ENCODE measurements at places on chromosomes 6 and 20.

DNA sequence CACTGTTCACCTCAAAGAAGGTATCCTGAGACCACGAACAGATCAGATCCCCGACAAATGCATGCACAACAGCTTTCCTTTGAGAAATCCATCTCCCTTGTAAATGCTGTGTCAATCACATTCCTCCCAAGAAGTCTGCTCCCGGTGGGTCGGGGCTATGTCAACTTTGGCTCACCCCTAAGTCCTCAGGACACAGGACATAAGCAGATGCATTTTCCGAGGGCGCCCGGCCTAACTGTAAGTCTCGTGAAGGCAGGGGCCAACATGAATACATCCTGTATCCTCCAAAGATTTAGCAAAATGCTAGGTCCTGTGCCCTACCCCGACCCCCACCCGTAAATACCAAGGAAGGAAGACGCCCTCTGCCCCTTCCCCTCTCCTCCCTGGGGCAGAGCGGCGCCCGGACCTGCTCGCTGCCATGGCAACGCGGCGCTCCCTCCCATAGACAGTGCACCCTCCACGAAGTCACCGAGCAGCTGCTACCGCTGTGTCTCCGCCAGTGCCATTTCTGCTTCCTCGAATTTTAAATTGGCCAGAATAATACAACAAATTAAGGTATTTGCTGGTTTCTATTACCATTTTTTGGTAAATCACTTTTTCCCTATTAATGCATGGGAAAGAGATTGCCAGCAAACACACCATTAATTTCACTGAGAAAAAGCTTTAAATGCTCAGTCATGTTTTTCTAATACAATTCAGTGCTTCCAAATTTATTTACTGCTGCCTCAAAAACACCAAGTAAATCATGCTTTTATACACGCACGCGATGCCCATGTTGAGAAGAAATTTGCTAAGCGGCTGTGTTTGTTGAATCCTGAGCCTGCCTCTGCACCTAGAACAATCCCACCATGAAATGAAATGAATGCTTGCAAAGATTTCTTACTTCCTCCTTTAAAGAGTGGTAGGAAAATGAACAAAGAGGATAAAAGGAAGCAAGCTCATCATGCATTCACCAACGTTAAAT lies 100.6 kb downstream of the PCSK2 start:
- DNase-seq: no peak

DNA sequence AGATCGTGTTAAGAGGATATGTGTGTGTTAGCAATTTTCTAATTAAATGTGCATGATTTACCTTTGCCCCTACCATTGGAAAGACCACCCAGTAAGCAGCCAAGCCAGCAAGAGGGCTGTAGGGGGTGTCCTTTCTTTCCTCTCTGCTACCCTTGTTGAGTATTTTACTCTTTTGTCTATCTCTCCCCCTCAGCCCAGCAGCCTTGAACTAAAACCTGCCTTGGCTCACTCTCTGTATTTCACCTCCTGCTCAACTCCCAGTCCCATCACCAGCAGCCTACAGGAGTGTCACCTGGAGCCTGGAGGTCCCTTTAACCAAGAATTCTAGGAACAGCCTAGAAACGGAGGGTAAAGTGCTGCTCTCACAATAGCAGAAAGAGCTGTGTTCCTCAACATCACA lies 81.0 kb downstream of the HIVEP2 start:
- no peak for DNase-seq

- DNase-seq: no peak
Observed at GRCh38 chr6:112957536-112957916, 610.4 kb downstream of the RFPL4B start.

DNA sequence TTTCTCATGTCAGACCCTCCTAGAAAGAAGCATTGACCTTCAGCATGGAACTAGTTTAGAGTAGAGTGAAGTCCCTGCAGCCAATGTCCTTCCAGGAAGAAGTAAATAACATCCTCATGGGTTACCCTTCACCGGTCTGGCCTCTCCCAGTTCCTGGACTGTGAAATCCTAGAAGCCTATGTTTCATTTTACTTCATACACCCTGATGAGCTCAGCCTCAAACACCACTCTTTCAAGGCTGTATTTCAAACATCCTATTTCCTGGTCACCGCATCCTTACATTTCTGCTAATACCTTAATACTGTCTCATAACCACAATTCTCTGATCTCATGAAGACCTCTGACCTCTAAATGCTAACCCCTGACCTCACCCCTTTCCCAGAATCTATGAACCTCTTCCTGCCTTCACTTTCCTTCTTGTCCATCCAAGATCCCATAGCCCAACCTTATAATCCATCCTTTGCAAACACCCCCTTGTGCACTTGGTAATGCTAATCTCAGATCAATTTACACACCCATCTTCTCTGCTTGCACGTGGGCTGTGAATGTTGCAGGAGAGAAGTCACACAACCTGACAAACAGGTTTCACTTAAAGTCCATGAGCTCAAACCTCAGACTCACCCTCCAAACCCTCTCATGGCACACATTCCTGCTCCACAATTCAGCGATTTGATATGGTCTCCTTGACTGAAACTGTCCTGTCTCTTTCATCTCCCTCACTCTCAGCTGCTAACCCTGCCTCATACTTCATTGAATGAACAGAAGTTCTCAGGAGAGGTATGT lies 30.2 kb downstream of the SLC2A10 start:
- no peak for DNase-seq

DNA sequence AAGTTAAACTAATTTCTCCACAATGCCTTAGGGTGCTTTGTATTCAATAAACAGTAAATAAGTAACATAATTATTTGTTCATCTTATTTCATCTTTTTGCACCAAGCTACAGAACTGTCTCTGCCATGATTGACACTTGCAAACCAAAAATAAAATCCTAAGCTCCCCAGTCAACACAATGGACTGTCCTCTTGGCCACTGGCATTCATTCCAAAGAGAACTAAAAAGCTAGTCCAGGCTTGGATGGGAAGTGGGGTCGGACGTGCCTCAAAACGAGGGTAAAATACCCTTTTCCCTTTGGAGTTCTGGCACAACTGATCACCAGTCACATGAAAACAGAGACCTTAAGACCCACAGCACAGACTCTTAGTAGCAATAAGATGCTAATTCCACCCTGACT lies 66.4 kb upstream of the THBS2 start:
- DNase-seq: no peak

Measured in left lobe of liver (tissue), 2 donors.